ENCODE measurements at places on chromosomes 7 and 10. TPM values are rescaled to one million over a fixed set of nuclear protein-coding genes. Genes with fewer than 3 reads are reported as not detected.

DNA sequence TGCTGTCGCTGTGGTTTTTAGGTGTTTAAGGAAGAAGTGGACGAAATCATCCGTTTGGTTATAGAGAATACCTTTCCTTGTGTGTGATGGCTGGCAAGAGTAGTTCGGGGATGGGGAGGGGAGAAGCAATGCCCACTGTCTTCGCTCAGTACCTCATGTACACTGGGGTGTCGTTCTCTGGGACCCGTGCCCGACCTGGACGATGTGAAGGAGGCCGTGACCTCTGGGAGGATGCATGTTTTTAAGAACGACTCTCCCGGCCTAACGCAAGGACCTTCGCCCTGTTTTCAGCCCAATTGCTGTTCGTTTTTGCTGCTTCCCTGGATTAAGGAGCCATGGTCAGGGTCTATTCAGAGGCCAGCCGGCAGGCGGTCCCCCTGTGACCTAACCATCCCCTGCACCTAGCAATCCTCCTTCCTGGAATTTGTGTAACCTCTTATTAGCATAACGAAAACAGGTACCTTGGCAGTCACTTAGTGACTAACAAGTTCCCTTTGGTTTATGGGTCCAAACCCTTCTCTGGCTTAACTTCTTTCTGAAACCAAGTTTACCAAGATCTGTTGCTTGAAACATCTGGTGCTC, 1.3 kb downstream of the NFE2L3 start:
- DNase-seq: no peak

The PCLO gene
- 0.58 TPM for total RNA-seq

DNA sequence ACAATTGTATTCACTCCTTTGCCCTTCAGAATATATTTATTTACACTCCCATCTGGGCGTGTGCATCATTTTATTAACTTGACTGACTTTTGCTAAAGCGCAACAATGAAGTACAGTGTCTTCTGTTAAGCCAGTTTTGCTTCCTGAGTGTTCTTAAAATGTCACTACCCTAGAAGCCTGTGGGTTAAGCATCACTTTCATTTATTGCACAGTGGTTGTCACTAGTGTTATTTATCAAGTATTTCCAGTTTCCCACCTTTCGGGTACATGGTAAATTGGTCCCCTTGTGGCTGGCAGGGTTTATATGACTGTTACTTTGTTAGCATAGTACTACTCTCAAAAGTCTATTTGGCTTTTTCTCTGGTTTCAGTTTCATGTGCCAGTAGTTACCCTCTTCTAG, 3.3 kb downstream of the HILPDA start:
- DNase-seq: no peak

The SFRP4 gene
- total RNA-seq: not detected

The NUTM2E gene
- total RNA-seq: not detected

GRCh38 chr7:8178353-8178752, 83.6 kb downstream of the ICA1 start:
- no peak for DNase-seq
